ENCODE measurements at places on chromosomes 4 and X.
A peak's percentile ranks its signal among the peaks of the same experiment; 100 is the strongest.

DNA sequence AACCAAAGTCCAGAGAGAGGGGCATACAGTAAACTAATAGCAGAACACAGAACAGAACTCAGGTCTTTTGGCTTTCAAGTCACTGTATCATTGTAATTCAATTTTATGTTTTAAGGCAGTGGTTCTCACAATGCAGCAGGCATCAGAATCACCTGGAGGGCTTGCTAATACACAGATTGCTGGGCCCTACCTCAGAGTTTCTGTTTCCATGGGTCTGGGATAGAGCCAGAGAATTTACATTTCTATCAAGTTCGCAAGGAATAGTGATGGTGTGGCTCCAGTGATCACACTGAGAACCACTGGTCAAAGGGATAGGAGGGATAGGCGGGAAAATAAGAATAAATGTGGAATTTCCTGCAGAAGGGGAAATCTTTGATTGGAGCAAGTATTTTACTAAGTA, 36.7 kb downstream of the LANCL3 start:
- DNase-seq, result no peak

DNA sequence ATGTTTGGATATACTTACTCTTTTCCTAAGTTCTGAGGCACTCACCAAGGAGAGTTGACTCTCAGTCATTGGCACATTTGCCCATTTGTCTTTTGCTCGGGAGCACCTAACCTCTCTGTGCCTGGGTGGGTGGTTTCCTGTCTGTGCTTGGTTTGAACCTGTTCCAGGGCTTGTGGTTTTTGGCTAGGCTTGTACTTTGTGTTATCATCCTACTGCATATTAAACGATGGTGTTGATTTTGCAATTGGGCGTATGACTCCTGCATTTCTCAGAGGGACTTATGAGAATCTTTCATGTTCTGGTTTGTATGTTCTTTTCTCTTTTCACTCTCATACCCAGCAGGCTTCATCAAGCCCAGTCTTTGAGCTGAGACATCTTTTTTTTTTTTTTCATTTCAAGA, 161.7 kb downstream of the BTC start:
- no peak for DNase-seq

DNA sequence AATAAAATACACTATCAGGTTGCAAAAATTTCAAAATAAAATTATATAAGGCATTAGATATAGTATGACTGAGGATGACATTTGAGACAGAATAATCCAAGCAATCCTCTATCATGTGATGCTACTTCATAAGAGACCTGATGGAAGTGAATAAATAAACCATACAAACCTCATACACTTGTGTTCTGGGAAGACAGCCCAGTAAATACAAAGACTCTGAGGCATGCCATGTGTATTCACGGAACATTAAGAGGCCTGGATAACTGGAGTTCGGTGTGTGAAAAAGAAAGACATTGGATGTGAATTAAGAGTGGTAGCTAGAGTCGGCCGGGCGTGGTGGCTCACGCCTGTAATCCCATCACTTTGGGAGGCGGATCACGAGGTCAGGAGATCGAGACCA, 364.2 kb downstream of the ADAM29 start:
- no peak for DNase-seq

- DNase-seq, result no peak
Observed at GRCh38 chrX:130261296-130261893, 7.3 kb downstream of the ZNF280C start.

- DNase-seq, result no peak
Observed at GRCh38 chr4:97252615-97253154, 890.6 kb downstream of the STPG2 start.

DNA sequence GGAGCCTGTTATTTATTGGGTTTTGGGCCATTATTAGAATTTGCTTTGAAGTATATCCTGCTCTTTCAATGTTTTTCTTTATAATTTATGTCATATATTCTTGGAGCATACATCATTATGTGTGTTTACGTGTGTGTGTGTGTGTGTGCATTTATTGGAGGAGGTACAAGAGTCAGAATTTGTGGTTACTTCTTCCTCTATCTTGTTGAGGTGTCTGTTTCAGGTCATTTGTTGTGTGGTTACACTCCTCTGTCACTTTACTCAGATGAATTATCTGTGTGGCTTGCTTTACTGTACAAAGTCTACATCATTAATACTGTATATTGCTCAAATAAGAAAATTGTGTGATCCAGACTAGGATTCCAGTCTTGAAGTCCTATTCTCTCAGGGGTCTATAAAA, 1957.4 kb upstream of the TENM3 start:
- DNase-seq, result no peak

- peak; percentile 83 for DNase-seq
Observed at GRCh38 chr4:107034091-107034995, 1.8 kb downstream of the DKK2 start.

GRCh38 chr4:88729146-88729760, 31.6 kb upstream of the NAP1L5 start:
- DNase-seq, result no peak

DNA sequence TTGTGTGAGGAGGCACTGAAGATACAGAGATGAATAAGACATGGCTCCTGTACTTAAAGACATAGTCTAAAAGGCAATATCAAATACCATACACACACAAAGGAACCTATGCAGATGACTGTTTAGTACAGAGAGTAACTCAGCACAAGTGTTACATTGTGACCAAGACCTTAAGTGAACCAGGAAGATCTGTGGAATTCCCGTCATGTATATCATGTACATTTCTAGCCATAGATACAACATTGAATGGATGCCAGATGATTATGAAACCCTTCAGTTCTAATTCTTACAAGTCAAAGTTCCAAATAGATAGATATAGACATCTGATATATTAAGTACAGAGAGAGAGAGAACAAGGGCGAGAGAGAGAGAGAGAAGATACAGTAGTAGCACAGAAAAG, 73.2 kb downstream of the PAK3 start:
- no peak for DNase-seq

DNA sequence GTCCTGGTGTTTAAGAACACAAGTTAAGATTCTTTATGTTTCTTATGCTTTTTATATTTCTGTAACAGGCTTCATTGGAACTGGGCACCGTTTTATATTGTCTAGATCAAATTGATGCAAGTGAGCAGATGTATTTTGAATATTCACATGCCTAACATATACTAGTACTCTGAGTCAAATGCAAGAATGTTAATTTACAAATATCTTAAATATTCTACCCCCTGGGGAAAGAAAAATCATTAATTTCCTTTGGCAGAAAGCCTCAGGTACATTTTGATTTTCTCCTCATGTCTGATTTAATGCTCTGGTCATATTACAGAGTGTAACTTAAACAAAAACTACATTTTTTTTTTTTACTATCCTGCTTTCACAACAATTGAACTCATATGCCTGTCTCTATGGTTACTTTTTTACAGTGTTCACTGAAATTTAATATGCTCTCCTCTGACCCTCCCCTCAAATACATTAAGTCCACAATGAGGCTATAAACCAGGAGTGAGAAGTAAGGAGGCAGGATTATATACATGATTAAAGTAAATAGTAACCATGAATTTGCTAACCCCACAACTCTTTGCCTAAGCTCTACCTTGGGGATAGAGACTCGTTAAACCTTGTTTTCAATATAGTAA, 2.4 kb upstream of the NSUN7 start:
- DNase-seq, result no peak

DNA sequence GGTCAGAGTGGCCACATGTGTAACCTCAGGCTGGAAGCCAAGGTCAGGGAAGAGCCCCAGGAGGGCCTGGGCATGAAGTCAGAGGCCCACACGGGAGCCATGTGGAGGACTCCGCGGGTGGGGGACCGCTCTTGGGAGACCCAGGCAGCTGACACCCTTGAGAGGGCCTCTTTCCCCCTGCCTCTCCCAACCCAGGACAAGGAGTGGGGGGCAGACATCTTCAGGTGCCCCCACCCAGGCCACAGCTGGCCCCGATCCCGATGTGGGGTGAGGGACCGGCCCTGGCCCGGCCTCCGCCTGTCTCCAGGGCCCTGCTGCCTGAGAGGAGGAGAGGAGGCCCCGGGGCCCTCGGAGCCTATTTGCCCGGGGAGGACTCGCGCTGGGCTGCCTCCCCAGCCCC, 3.1 kb downstream of the PNMA6A start:
- no peak for DNase-seq

DNA sequence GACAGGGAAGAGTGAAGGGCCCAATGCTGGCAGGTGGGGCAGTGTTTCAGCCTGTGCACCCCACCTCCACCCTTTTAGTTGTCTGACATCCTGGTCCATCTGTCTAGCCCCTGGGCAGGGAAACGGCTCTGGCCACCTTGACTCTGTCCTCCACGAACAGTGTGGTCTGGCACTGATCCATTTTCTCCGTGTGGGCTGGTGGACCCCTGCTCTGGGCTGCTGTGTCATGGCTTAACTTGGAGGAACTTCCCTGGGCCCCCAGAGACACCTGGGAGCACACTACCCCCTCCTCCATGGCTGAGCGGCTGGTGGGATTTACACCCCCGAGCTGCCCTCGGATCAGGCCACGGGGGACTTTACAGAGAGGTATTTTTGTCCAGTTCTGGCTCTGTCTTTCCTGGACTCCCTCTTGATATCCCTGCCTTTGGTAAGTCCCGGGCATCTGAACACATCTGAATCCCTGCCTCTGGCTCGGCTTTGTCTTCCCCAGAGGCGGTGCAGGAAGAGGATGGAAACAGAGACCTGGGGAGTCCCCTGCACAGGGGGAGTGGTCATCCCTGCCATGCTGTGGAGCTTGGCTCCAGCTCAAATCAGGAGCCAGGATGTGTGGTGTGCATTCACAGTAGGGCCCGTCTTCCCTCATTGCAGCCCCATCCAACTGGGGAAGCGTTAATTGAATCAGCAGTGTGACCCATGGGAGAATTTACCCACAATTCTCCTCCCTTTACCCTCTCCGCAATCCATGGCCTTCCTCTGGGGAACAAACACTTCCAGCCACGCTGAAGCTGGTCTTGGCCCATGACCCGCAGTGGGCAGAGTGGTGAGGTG, 6.3 kb upstream of the NKX1-1 start:
- DNase-seq, result no peak

GRCh38 chr4:74266081-74266480, 42.2 kb upstream of the EPGN start:
- no peak for DNase-seq

DNA sequence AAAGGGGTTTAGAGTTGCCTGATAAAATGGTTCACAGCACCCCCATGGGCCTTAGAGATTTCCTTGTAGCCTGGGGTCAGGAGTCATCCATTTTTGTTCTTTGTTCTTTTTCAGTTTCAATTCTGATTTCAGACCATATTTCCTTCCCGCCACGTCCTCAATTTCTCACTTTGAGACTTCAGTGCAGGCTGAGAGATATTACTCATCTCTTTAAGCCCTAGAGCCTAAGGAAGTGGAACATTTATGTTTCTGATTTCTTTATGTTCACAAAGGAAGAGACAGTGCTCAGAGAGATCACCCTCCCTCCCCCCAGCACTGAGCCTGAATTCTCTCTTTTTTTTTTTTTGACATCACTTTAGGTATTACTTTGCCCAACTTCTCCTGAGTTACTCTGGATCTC, 56.3 kb downstream of the MSN start:
- DNase-seq, result no peak

GRCh38 chr4:101205916-101206315, 141.4 kb downstream of the PPP3CA start:
- DNase-seq, result no peak

All from left hindlimb (tissue), 1 donor.